Activated CD4-positive, alpha-beta T cell treated with anti-CD3 and anti-CD28 coated beads, Interleukin-10, Interleukin-2, amounts not matched to agents 100 ng/mL and 50 ng/mL, durations not matched to agents 16 hours and 8 hours (primary cell): ENCODE measurements at places on chromosomes 13 and 19.

- no peak for DNase-seq
These were observed 1251.9 kb upstream of the SLC10A2 start for GRCh38 chr13:104318121-104318520.

DNA sequence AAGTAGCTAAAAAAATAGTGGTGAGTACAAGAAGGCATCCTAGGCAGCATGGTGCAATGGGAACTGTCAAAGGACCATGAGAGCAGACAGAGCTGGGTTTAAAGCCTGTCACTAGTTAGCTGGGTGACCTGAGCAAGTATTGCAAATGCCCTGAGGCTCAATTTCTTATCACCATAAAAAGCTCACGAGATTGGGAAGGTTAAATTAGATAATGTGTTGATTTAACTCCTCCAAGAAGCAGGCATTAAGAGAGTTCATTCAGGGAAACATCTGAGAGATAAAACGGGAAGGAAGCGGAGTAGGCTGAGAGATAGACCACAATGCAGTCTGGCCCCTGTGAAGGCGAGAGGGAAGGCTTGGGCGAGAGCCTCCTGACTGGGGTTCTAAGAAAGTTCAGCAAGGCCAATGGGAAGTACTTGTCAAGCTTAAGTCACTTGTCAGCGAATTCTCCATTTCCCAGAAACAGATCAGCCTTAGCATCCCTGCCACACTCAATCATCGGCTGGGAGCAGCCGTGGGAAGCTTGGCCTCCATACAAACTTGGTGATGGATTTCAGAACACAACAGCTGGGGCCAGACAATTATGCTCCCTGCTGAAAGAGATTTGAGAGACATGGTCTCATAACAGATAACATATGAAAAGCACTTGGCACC lies 105.5 kb downstream of the POU4F1 start:
- no peak for DNase-seq

DNA sequence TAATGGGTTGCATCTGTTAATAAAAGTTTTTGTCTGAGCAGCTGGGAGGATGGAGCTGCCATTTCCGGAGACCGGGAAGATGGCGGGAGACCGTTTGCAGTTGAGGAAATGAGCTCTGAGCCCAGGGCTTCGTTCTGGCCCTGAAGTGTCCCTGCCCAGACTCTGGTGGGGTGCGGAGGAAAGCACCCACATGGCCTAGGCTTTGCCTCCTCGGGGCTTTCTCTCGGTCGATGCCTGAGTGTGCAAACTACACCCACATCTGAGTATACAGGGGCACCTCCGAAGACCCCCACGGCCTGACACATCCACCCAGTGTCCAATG lies 15.6 kb upstream of the NANOS3 start:
- DNase-seq: no peak

DNA sequence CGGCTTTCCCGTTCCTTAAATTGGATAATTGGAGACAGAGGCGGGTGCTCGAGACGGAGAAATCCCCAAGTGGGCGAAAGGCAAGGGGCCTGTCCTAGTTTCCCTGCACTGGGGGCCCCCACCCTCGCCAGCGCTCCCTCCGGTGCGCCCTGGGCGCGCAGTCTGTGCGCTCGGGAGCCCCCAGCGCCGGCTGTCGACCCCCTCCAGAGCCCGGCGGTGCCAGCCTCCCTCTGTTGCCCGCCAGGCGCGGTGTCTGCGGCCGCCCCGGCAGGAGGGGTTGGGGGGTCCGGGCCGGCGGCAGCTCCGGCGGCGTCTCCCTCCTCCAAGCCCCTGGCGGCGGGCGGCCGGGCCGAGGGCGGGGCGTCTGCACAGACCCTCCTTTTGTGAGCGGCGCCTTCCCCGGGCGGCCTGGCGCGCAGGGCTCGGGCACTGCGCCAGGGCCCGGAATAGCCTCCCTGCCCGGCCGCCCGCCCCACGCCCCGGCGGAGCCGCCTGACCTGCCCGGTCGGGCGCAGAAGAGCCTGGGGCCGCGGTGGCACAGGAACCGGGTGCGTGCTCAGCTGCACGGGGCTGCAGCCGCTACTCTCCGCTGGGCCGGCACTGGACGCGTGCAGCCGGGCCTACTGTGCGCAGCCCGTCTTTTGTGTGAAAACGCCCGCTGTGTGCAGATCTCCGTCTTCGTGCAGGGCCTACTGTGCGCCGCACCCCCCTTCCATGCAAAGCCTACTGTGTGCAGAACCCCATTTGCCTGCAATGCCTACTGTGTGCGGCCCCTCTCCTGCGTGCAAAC lies 13.2 kb downstream of the GADD45B start:
- peak; percentile 11 for DNase-seq

GRCh38 chr13:87680298-87680697 lies 9.1 kb downstream of the SLITRK5 start:
- DNase-seq: no peak

DNA sequence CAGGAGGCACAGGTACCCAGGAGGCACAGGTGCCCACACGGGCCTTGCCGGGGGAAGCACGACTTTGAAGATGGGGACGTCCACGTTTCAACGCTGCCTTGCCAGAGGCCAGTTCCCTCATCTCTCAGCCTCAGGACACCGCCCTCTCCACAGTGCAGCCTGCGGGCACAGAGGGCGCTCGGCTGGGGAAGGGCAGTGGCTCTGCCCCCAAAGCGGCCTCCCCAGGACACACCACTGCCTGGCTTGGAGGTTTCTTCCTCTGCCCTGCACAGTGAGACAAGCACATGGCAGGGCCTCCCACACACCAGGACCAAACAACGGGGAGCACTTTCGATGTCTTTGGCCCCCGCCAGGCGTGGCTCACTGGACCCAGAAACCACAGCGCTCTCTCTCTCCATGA lies 73.0 kb downstream of the RASA3 start:
- no peak for DNase-seq

GRCh38 chr19:14432791-14433553 lies at the start of gene PKN1:
TSS of gene PKN1 (plus strand) at chr19:14433306. CDS start at chr19:14433522, 216 bp downstream.
- peak; percentile 67 for DNase-seq

GRCh38 chr13:79621449-79621848 lies 140.5 kb downstream of the NDFIP2 start:
- DNase-seq: no peak

DNA sequence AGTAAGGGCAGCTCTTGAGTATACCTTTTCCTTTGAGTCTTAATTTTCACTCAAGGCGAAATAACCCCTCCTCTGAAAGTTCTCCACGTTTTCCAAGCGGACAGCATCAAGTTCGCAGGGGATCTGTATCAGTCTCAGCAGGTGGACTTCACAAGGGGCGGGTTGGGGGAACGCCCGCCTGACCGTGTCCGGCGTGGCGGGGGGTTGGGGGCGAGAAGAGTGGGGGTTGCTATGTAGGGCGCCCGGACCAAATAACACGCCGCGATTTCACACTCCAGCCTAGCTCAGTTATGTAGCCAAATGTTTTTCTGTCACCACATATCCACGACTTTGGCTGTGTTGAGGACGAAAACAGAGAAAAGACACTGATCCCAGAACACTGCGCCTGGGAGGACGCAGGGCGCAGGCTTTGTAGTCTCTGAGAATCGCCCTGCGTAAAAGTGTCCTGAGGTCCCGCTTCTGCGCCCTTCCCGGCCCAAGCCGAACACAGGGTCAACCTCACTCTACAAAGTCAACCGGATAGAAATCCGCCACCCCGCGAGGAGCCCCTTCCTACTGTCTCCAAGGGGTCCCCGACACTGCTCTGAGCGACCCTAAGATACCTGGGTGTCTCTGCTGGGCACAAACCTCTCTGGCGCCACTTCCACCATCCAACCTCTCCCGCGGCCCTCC lies 524 bp downstream of the RUBCNL start:
- no peak for DNase-seq

- peak; percentile 92 for DNase-seq
These were observed 4.9 kb upstream of the ZNF552 start for GRCh38 chr19:57819475-57820148.

GRCh38 chr13:97493456-97493855 lies 59.5 kb downstream of the RAP2A start:
- no peak for DNase-seq

DNA sequence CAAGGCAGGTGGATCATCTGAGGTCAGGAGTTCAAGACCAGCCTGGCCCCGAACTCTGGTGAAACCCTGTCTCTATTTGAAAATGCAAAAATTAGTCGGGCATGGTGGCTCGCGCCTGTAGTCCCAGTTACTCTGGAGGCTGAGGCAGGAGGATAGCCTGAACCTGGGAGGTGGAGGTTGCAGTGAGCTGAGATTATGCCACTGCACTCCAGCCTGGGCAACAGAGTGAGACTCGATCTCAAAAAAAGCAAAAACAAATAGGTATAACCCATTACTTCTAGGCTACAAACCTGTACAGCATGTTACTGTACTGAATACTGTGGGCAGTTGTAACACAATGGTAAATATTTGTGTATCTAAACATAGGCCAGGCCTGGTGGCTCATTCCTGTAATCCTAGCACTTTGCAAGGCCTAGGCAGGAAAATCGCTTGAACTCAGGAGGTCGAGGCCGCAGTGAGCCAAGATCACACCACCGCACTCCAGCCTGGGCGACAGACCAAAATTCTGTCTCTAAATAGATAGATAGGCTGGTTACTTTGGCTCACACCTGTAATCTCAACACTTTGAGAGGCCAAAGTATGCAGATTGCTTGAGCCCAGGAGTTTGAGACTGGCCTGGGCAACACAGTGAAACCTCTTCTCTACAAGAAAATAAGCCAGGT lies 63.5 kb downstream of the MYO9B start:
- no peak for DNase-seq

DNA sequence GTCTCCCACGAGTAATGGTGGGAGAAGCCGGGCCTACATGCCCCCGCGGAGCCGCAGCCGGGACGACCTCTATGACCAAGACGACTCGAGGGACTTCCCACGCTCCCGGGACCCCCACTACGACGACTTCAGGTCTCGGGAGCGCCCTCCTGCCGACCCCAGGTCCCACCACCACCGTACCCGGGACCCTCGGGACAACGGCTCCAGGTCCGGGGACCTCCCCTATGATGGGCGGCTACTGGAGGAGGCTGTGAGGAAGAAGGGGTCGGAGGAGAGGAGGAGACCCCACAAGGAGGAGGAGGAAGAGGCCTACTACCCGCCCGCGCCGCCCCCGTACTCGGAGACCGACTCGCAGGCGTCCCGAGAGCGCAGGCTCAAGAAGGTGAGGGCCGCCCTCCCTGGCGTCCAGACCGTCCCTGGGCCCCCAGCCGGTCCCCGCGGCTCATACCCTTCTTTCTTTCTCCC lies 1.4 kb upstream of the USF2 start:
- peak; percentile 37 for DNase-seq

DNA sequence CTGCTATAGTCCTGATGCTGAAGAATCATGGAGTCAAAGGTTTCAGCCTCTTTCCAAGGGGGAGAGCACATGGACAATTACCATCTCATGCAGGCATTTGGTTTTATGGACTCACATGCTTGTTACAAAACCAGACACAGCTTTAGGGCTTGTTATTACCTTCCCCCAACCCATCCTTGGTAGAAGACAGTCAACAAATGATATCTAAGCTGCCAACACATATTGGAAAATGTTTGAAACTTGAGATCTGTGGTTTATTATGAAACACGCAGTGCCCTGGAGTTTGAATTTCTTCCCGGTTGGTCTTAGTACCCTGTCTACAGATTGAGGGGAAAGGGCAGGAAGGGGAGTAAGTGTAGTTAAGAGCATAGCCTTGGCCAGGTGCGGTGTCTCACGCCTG lies 12.5 kb upstream of the CYP2A6 start:
- DNase-seq: no peak

DNA sequence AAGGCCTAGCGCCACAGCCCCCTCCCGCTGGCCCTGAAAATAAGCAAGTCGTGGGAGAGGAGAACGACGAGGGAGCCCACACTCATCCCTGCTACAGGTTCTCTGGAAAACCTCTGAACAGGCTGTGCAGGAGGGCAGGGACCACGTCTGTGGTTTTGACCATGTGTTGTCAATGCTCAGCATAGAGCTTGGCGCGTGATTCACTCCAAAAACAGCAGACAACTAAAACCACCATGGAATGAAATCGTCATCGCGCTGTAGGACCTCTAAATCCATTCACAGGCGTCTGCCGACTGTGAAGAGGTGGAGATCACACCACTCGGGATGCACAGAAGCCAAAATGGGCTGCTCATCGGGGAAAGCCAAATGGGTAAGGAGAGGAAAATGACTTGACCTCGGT lies 121.3 kb downstream of the COL4A1 start:
- no peak for DNase-seq
